CD4-positive, alpha-beta T cell treated with Interleukin-15 for 4 hours (primary cell): ENCODE measurements at places on chromosomes 7 and 10.

GRCh38 chr7:94556028-94556427 is 46.4 kb downstream of the CASD1 start:
- no peak for DNase-seq

GRCh38 chr10:59266321-59266720 is 89.9 kb downstream of the PHYHIPL start:
- DNase-seq, result no peak

- no peak for DNase-seq
These were observed 834.9 kb downstream of the GRID1 start for GRCh38 chr10:85531706-85532105.

DNA sequence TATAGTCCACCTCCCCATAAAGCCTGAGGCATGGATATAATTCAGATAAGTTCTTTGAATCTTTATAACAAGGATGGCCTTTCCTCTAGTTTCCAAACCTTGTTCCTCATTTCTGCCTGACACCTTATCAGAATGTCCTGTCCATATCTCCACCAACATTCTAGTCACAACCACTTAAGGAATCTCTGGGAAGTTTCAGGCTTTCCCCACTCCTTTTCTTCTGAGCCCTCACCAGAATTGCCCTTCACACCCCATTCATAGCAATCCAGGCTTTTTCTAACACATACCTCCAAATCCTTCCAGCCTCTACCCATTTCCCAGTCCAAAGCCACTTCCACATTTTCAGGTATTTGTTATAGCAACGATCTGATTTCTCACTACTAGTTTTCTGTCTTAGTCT is 18.0 kb upstream of the DIP2C start:
- no peak for DNase-seq

- no peak for DNase-seq
These were observed 91.9 kb upstream of the NPY start for GRCh38 chr7:24192053-24192452.

GRCh38 chr7:2376351-2377154 is 21.9 kb downstream of the EIF3B start:
- no peak for DNase-seq

DNA sequence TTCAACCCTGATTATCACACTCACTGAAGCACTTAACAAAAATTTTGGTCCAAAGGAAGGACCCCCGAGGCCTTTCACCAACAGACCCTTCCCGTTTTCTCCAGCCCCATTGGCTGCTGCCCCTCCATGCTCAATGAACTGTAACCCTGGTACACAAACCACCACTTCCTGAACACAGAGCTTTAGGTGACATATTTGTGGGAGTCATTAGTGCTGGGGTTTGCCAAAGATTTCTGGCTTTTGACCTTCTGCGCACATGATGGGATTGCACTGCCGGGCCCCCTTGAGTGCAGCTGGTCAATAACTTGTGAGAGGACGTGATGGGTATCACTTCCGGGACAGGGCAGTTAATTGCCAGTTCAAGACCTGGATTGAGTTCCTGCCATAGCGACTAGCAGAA is 9.0 kb upstream of the CAMK1D start:
- no peak for DNase-seq

DNA sequence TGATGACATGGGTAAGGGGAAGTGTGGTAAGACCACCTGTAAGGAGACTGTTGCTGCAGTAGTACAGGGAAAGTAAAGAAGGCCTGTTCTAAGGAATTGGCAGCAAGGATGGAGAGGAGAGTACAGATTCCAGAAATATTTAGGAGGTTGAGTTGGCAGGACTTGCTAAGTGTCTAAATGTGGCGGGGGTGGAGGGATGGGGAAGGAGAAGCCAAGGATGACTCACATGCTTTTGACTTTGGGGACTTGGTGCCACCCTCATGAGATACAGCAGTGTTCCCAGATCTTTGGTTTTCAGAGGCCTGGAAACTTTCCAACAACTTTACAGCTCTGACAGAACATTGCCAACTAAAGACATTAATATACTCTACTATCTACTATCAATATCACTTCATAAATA is 45.4 kb downstream of the CDK6 start:
- DNase-seq, result no peak

DNA sequence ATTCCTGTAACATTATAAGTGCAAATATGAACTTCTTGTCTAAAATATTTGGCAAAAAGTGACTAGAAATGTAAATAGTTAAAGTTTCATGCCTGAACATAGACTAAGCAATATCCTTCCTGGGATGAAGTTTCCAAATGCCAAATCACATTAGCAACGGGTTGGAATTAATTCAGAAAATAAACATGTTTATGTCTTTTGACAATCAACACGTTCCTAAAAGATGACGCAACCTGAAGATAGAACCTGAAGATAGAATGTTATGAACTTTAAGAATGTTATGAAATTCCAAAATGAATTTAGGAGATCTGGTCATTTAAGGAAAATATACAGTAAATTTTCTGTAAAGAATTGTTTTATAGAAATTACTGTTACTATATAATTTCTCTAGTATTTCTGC is 9.2 kb downstream of the LAMB4 start:
- no peak for DNase-seq

DNA sequence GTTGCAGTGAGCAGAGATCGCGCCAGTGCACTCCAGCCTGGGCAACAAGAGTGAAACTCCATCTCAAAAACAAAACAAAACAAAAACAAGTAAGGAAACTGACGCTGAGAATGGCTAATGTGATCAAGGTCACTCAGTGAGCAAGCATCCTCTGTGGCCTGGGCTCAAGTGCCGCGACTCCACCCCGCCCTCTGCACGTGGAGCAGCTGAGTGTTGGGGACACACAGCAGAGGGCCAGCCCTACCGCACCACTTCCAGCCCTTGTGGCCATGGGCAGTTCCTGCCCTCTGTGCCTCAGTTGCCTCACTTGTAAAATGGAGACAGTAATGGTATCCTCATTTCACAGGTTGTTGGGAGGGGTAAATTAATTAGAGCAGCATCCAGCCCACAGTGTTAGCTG is 21.0 kb upstream of the OPALIN start:
- DNase-seq, result no peak

DNA sequence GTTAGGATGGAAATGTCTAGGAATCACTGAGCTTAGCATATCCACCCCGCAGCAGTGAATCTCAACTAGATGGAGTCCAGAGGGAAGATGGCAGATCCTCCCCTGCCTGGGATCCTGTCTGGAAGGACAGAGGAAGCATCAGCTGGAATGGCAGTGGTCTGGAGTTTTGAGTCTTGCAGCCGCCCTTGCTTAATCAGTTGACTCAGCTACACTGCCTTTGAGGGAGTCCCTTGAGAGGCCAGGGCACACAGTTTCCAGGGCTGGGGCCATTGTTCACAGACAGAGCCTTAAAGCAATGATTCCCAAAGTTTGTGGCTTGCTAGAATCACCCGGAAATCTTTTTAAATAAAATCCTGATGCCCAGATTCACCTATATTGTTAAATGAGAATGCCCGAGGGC is 128.1 kb downstream of the NT5C2 start:
- DNase-seq, result no peak

DNA sequence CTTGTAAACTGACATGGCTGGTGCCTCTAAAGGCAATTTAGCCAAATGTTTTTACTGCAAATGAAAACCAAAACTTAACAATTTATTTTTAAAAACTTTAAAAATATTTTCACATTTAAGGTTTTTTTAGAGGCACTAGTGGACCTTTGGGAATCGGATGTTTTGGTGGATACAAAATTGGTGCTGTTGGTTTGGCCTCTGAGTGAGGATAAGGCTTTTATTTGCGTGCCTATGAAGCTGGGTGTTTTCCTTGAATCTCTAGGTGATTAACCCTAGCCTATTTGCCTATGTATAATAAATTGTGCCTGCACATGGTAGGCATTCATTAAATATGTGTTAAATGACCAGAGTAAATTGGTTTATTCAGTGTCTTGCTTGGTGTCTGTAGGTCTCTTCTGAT is 2.9 kb upstream of the SGCE start:
- DNase-seq, result no peak

GRCh38 chr7:121872831-121873288 is at the start of gene PTPRZ1:
Gene PTPRZ1 (plus strand): TSS chr7:121873161. CDS start chr7:121873500, 339 bp downstream.
- DNase-seq, result no peak

- DNase-seq, result no peak
These were observed 194.7 kb downstream of the SNX13 start for GRCh38 chr7:17745610-17746009.

DNA sequence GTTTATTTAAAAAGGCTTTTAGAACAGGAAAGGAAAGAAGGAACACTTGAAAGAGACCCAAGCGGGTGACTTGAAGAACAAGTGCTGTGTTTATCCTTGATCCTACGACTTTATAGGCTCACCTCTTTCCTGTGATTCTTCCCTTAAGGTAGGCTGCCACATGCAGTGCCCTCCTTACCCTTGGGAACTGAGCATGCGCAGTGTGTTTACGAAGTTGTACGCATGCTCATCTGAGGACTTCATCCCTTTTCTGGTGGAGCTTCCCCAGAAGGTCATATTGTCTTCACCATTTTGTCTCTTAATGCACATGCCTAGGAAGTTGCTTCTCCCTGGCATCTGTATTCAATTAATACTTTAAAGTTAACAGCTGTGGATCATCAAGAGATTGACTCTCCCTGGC is 49.9 kb upstream of the VOPP1 start:
- no peak for DNase-seq

DNA sequence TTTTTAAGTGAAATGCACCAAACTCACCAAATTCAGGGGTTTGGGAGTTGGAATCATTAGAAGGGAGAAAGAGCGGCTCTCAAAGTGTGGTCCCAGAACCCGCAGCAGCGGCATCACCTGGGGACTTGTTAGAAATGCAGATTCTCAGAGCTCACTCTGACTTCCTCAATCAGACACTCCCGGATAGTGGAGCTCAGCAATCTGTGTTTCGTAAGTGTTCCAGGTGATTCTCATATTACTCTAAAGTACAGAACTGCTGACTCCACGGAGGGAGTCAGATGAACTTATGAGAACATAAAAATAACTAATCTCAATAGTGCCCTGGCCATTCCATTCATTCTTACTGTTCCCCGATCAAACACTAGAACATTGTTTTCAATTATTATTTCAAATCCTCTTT is 358.7 kb upstream of the MYO3A start:
- DNase-seq, result no peak

- no peak for DNase-seq
These were observed 79.1 kb upstream of the HECW1 start for GRCh38 chr7:43033369-43033768.

- no peak for DNase-seq
These were observed 23.1 kb downstream of the SHH start for GRCh38 chr7:155789001-155789725.

DNA sequence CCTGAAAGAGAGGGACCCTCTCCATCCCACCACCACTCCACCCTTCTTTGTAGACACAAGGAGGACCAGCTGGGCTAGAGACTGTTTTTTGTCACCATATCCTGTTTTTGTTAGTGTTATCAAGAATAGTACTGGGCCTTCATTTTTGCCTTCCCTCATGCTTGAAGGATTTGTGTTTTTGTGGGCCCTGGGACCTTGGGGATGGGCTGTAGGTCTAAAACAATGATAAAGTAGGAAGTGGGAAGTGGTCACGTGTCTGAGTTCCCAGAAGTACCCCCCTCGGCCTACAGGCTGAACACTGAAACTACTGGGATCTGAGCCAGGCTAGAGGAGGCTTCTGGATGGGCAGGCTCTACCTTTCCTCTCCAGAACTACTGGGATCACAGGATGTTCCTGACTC is 8.9 kb downstream of the AGFG2 start:
- no peak for DNase-seq

DNA sequence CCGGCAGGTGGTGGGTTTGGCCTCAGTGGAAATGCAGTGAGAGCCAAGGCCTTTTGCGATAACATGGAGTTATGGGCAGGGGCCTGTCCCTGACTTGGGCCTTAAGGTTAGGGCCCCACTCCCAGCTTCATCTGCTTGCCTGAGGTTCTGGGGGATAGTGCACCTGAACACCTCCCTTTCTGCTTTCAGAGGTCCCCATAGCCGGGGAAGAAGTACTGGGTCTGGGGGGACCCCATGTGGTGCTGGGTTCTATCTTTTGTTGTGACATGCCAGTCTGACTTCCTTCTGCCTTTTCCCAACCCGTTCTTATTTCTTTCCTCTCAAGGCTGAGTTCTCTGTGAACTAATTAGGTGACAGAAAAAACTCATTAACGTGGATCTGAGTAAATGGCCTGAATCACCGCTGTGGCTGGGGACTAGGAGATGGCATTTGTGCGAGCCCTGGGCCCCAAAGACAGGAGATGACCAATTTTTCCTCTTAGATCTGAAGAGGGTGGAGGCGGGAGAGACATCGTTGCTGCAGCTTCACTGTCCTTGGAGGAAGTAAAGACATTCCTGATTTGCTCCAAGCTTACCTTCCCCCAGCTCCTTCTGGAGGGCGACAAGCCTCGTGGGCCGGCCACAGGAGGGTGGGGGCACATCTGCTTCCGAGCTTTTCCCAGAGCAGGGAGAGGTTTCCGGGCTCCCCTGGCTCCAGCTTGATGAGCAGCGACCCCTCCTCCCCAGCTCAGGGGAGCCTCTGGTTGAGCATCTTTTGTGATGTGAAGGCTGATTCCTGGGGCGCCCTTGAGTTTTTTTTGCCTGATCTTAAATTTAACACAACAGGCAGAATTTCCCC is 2.0 kb downstream of the AGAP3 start:
- DNase-seq, result no peak

DNA sequence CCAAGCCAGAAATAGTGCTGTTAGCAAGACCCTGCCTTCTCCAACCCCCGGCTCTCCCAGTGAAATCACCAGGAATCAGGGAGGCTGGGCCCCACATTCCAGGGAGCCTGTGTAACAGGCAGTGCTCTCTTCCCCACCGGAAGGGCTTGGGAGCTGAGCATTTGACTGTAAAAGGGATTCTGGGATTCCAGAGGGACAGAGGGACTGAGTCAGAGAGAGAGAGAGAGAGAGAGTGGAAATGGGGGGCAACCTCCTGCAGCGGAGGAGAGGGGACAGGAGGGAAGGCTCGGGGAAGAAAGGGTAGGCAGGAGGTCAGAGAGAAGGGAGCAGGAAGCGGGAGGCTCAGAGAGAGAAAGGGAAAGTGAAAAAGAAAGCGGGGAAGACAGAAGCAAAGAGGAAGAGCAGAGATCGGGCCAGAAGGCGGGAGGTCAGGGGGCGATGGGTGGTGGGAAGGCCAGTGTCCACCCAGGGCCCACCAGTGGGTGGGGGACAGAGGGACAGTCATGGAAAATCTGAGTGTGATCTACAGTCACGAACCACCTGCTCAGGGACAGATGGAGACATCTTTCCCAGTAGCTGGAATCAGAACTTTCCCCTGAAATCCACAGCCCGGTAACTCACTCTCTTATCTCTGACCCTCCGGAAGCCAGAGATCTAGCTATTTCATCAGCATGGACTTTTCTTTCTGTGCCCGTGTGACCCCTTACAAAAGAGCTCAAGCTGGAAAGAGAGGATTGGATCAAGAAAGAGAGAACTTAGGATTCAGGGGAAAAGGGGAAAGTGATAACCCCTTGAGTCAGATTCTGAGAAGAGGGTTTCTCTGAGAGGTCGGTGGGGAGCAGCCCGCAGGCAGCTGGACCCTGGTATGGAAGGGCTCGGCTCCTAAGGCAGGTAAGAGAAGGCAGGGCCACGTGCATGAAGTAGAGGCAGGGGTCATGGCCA is 4.6 kb upstream of the SERPINE1 start:
- no peak for DNase-seq

GRCh38 chr10:57706576-57707299 is 561.0 kb downstream of the IPMK start:
- DNase-seq, result no peak
